ENCODE measurements at places on chromosomes 7 and 10.
A peak's percentile ranks its signal among the peaks of the same experiment; 100 is the strongest.

DNA sequence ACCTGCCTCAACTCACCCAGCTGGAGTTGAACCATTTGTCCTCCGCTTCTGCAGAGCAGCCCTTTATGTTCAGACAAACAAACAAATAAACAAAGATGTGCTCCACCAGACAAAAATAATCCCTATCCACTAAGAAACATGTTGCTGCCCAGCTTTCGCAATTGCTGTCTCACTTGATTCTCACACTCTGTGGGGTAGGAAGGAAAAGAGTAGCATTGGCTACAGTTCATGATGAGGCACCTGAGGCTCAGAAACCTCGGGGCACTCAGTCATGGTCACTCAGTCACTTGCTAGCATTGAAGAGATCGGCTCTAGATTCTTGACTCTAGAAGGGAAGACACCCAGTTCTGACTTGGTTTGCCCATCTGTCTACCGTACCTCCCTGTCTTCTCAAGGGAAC, 88.0 kb upstream of the ZMIZ1 start:
- DNase-seq: peak; percentile 21

- DNase-seq: no peak
These were observed 826.7 kb downstream of the TYW1 start for GRCh38 chr7:67823345-67823744.

DNA sequence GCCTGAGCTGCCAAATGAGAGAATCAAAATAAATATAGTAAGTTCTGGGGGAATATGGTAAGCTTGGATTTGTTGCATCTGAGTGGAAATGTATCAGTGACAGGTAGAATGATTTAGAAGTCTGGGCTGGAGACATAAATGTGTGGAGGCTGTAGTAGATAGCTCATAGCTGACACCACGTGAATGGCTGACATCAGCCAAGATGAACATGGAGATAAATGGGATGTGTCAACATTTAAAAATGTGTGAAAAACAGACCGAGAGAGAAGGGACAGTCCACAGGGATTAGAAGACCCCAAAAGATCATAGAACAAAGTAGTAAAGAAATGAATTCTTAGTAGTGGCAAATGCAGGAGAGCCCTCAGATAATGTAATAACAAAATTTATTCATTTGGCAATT, 40.9 kb downstream of the NAMPT start:
- DNase-seq: no peak

- DNase-seq: no peak
These were observed 479 bp upstream of the SEMA4G start for GRCh38 chr10:100968863-100969186.

GRCh38 chr7:68456469-68456868, 1141.8 kb upstream of the AUTS2 start:
- DNase-seq: no peak

- DNase-seq: no peak
These were observed 94.8 kb downstream of the KIAA1217 start for GRCh38 chr10:24303522-24304310.

- no peak for DNase-seq
These were observed 11.1 kb upstream of the ANAPC16 start for GRCh38 chr10:72204724-72205123.

DNA sequence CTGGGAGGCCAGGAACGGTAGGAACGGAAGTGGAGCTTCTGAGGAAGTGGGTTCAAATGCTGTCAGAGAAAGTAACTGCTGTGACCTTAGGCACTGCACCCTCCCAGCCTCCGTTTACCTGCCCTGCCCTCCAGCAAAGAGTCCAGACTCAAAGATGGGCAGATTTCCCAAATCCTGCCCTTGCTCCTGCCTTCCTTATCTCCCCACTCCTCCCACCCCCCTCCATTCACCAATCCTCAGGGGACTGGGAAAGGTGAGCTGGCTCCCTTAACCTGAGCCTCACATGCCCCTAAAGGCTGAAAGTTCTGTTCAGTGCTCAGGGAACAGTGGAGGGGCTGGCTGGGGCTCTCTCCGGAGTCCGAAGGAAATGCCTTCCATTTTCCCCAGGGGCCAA, 161.6 kb downstream of the SH3PXD2A start:
- DNase-seq: no peak

GRCh38 chr7:105678811-105679495, 97.7 kb upstream of the EFCAB10 start:
- no peak for DNase-seq

DNA sequence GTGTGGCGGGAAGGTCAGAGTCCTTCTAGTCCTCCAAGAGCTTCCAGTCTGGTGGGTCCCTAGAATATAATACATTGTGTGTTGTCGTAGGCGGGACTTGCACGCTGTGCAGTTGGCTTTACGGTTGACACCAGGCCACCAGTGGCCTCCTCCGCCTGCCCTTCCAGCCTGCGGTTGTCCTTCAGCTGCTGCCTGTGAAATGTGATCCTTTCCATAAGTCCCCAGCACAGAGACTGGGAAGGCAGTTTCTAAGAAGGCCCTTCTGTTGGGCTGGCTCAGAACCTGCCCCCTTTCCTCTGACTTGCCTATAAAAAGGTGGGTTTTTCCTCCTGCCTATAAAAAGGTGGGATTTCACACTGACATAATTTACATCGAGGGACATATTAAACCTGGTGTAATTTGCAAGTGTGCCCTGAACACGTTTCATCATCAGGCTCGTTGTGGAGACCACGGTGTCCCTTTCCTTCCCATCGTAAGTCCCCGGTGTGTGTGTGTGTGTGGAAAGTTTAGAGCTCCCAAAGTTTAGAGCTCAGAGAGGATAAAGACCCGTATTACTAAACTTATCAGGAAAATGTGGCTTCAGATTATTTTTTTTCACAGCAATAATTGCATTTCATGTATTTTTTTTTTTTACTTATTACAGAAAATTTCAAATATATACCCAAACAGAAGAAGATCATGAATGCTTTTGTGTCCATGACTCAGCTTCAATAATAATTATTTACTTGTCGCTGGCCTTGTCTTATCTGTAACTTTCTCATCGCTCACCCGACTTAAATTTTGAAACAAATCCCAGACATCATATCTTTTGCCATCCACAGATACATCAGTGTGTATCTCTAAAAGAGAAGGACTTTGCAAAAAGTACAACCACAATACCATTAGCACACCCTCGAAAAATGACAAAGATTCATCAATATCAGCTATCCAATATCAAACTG, 45.1 kb downstream of the CUX1 start:
- DNase-seq: no peak

GRCh38 chr10:3420527-3421469, 248.2 kb upstream of the PITRM1 start:
- no peak for DNase-seq

- peak; percentile 85 for DNase-seq
These were observed 92.4 kb upstream of the PIK3CG start for GRCh38 chr7:106772655-106773108.

DNA sequence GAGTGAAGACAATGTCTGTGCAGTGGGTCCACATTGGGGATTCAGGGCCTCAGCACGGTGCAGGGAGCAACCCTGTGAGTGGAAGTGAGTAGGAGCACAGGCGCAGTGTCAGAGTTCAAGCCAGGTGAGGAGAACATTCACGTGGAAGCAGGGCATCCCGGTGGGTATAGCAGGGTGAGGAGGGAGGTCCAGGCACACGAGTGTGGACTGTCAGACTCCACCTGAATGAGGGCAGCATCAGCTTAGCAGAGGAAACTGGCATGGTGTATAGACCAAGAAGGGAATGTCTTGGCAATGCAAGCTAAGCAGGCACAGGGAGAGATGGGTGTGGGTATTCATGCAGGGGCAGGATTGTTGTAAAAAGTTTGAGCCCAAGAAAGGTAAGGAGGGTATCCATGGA, 15.3 kb upstream of the LRRC72 start:
- DNase-seq: no peak

- DNase-seq: no peak
These were observed 2.8 kb upstream of the TECTB start for GRCh38 chr10:112280205-112280921.

DNA sequence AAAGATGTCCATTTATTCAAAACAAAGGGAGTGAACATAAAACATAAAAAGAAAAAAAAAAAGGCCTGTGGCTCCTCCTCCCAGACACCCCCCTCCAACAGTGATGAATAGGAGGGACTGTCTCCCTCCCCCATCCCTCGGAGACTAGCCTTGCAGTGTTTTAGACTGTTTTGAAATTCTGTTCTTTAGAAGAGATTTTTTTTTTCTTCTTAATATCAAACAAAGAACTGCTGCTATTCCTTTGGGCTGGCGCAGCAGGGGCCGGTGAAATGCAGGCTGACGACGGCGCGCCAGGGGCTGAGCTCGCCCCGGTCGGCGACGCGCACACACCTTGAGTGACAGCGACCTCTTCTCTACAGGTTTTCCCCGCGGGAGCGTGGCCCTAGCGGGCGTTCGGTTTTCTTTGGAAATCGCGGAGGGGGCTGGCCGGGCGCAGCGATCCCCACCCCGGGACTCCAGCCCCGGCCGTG, at the start of gene LANCL2:
TSS of gene LANCL2 (plus strand) at position 133 of the 470 bp plus-strand sequence. CDS start 689 bp downstream, outside the sequence.
- DNase-seq: no peak

- no peak for DNase-seq
These were observed 168.5 kb upstream of the MEOX2 start for GRCh38 chr7:15854841-15855524.

GRCh38 chr10:69317175-69317604, 38.9 kb downstream of the HK1 start:
- DNase-seq: no peak

GRCh38 chr7:2978408-2978807, 65.3 kb downstream of the CARD11 start:
- no peak for DNase-seq

DNA sequence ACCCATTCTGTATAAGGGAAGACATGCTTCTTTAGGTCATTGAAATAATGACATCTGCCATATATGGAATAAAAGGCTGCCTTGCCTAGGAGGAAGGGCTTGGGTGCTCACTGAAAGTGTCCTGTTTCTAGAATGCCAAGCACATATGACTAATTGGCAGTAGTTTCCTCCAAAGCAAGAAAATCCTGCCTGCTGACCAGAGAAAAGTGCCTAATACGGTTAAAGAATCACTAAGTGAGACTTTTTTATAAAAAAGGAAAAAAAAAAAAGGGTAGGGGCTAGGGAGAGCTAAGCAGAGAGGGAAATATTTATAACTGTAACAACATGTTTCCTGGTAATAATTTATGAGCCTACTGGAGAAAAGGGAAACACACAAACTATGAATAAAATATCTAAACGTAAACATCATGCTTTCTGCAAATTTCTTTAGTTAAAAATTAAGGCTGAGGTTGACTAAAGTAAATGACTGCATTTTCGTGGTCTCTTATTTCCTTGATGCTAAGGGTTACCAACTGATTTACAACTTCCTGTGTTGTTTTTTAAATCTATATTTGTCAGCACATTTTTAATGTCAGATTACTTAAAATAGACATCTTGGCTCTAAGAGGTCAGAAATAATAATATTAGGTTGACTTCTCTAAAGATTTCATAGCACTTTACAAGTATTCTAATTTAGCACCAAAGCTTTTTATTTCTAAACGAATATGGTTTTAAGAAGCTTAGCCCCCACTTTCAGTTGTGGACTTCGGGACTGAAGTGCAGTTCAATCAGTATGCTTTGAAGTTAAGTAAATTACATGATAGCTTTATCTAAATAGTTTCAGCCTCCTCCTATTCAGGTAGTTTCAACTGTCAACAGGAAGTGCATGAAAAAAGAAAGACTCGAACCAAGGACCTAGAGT, 89.6 kb downstream of the CABCOCO1 start:
- peak; percentile 67 for DNase-seq

DNA sequence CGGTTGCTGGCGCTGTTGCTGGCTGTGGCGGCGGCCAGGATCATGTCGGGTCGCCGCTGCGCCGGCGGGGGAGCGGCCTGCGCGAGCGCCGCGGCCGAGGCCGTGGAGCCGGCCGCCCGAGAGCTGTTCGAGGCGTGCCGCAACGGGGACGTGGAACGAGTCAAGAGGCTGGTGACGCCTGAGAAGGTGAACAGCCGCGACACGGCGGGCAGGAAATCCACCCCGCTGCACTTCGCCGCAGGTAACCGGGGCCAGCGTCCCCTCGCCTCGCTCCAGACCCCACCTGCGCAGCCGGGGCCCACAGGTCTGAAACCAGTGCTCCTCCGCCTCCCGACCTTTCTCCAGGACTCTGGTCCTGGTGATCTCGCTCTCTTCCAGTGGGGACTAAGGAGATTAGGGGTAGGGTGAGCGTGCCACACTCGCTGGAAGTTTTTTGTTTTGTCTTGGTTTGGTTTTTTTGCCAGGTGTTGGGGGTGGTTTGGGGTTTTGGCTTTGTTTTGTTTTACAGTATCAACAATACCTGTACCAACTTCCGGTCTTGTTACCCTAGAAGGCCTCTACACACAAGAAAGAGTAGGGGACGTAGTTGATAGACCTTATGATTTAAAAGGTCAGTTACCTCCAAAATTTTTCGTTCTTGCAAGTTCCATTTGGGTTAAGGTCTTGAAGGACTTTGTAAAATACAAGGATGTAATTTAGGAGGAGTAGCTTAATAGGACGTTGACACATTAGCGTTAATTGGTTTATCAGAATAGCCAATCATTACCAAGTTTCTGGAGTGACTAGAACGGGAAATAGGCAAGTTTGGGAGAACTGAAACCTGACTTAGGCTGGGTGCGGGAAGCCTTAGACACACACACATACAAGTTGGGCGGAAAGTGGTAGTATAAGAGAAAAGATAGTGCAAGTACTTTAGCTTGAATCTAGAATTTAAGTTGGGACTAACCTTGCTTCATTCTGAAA, 704 bp downstream of the TNKS2 start:
- peak; percentile 42 for DNase-seq

- peak; percentile 34 for DNase-seq
These were observed 162.9 kb upstream of the PRSS58 start for GRCh38 chr7:142420554-142421362.

DNA sequence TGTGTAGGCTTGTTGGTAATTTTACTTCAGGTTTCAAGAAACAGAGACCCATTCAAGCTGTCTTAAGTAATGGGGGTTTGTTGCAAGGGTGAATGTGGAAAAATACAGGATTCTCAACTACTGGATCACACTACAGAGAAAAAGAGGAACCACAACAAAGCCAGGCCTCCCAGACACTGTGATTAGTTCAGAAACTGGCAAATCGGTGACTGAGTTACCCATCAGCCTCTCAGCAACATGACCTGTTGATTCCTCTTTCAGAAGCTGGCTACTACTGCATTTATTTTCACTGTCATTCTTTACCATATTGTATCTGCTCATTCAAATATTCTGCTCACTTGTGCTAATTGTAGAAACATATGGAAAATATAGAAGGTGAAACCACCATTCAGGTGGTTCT, 16.0 kb downstream of the CCDC71L start:
- DNase-seq: no peak

DNA sequence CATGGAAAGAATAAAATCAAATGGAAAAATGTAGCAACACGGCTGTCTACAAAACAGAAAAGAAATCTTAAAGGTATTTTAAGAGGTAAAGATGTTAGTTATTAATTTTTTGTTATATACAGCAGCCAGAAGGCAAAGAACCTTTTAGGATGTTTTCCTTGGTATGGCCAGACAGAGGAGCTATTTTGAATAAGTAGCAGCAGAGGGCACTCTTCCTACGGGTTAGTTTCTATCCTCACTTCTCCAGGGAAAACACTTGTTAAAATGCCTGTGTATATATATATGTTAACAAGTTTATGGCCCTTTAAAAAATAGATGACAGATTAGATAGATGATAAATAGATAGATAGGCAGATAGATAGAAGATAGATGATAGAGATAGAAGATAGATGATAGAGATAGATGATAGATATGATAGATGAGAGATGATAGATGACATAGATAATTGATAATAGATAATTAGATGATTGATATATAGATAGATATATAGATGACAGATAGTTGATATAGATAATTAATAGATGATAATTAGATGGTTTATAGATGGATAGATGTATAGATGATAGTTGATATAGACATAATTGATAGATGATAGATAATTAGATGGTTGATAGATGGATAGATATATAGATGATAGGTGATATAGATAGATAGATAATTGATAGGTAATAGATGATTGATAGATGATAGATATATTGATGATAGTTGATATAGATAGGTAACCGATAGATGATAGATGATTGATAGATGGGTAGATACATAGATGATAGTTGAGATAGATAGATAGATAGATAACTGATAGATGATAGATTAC, 57.8 kb upstream of the WIPF3 start:
- DNase-seq: no peak

Data from SJSA1 (cell line).